ENCODE measurements at places on chromosomes 1 and 21.

DNA sequence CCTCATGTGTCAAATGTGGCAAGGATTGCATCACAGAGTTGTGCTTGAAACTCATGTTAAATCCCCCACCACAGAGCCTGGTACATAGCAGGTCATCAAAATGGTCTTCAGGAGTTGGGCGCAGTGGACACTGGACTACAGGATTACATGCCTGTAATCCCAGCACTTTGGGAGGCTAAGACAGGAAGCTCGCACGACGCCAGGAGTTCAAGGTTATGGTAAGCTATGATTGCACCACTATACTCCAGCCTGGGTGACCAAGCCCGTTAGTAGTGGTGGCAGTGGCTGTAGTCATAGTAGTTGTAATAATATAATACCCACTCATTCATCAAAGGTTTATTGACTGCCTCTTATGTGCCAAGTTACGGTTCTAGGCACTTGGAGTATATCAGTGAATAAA is 123.4 kb upstream of the IRF2BP2 start:
- no peak for DNase-seq

DNA sequence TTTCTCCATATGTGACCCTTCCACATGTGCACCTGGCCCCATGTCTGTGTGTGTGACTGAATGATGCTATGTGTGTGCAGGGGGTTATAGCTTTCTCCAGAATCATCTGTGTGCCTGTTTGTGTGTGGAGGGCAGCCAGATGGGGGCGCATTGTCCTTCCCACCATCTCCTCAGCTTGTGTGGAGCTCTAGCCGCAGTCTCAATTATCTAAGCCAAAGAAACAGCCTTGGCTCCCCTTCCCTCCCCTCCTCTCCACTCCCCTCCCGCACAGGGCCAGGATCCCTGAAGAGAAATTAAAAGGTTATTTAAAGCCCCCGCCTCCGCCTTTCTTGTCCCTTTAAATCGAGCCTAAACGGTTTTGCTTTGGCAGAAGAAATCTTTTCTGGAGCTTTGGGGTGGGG is 1.8 kb upstream of the DMBX1 start:
- DNase-seq: no peak

GRCh38 chr1:107480548-107481415 is 339.9 kb downstream of the NTNG1 start:
- peak; percentile 18 for DNase-seq

DNA sequence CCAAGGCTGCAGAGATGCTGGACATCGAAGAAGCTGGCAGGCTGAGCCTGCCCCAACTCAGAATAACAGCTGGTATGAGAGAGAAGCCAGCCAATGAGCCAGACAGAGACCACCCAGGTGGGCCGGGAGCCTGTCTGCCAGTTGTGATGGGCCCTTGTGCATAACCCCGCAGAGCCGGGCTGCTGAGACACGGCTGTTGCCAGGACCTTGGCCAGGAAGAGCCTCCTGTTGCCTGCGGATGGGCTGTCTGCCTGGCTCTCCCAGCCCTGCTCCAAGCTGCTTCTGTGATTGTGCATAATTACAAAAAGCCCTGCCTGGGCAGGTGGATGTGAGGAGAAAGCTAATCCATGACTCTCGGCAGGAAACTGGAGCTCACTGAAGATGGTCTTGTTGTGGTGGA is 126.5 kb downstream of the CAPN8 start:
- no peak for DNase-seq

DNA sequence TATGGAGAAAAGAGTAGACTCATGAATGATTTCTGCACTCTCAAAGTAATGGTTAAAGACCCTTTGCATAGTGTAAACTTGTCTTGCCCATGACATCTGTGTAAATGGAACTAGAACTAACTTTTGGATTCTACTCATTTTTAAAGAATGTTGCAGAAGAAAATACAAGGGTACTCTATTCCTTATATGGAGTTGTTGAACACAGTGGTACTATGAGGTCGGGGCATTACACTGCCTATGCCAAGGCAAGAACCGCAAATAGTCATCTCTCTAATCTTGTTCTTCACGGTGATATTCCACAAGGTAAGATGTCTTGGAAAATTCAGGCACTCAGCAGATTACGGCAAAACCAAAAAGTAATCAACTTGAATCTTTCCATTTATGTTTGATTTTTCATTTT is 19.8 kb downstream of the CCT8 start:
- DNase-seq: no peak

DNA sequence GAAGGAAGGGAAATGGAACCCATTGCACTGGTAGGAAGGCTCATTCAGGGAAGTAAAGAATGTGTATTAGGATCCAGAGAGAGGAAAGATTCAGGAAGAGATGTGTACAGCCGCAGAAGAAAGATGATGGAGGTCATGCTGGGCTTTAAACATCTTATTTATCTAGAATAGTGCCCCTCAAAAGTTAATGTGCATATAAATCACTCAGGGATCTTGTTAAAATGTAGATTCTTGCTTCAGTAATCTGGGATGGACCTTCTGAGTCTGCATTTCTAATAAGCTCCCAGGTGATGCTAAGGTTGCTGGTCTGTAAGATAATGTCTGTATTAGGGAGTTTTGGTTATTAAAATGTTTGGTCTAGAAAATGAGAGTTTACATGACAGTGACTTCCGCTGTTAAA is 46.3 kb downstream of the ADGRL2 start:
- DNase-seq: no peak

- peak; percentile 50 for DNase-seq
Observed at GRCh38 chr1:205488074-205488723, 16.3 kb upstream of the CDK18 start.

DNA sequence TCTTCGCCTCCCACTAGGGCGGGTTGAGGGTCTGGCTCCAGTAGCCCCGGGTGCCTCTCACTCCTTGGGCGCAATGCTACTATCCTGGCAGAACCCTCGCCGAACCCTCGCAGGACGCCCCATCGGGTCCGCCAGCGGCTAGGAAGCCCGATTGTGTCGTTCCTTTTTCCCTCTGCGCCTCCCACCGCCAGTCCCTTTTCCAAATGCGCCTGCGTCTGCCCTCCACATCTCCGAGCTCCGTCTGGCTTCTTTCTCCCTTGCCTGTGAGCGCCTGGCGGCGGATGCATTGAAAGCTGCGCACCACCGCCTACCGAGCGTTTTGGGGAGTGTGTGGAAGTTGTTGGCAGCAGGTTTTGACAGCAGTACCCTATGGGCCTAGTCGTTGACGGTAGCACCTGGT is 1.0 kb upstream of the DIRAS3 start:
- DNase-seq: no peak

Data from CD4-positive, alpha-beta T cell treated with Interferon gamma for 1 hour (primary cell).